ENCODE measurements at places on chromosomes 3 and 15.

DNA sequence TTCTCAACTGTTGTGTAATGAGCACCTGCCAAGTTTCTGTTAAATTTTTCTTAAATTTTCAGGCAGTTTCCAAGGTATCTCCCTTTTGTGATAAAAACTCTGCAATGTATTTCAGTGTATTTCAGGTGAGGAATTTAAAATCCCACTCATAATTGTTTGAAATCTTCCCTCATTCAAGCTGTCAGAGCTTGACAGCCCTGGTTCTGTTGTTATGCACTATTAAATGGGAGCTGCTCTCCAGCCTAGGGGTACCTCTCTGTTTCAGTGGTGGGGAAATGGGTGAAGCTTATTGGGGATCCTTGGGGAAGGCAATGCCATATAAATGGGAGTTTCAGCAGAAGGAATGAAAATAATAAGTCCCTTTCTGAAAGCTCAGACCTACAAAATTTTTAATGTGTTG lies 178.0 kb upstream of the TMCO5A start:
- DNase-seq: no peak

DNA sequence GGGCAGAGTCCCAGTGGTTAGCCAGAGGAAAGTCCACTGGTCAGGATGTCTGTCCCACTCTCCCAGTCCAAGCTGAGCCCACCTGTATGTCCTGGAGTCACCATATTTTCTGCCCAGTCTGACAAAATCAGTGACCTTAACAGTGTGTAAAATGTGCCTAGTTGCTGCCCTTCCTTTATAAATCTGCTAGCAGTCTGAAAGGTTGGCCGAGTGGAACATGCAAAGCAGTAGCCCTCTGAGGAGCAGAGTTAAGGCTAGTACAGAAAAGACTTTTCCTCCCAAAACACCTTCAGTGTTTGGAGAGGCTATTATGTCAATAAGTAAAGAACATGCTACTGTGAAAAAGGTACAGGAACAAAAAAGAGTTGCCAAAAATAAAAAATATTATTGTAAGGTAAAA lies 15.3 kb downstream of the TTC21A start:
- DNase-seq: no peak

- no peak for DNase-seq
Observed at GRCh38 chr15:90840157-90840855, 28.1 kb upstream of the FURIN start.

- DNase-seq: no peak
Observed at GRCh38 chr15:66581972-66582537, 16.3 kb upstream of the LCTL start.

- peak; percentile 90 for DNase-seq
Observed at GRCh38 chr3:166445865-166446264, 608.6 kb upstream of the BCHE start.

DNA sequence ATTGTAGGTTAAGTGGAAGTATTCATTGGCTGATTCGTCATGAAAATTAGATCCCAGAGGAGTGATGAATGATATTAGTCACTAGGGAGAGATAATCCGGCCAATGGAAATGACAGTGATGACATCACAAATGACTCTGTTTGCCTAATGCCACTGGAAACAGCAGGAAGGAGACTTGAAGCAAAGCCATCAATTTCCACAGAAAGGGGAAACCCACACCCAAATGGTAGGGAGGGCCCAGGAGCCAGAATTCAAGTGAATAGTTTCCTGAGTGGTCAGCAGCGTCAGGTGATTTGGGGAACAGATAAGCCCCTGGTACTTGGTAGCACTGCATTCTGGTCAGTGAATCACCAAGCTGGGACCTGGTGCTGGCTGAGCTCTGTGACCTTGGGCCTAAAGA lies 3.3 kb upstream of the ADAMTS9 start:
- DNase-seq: peak; percentile 6

DNA sequence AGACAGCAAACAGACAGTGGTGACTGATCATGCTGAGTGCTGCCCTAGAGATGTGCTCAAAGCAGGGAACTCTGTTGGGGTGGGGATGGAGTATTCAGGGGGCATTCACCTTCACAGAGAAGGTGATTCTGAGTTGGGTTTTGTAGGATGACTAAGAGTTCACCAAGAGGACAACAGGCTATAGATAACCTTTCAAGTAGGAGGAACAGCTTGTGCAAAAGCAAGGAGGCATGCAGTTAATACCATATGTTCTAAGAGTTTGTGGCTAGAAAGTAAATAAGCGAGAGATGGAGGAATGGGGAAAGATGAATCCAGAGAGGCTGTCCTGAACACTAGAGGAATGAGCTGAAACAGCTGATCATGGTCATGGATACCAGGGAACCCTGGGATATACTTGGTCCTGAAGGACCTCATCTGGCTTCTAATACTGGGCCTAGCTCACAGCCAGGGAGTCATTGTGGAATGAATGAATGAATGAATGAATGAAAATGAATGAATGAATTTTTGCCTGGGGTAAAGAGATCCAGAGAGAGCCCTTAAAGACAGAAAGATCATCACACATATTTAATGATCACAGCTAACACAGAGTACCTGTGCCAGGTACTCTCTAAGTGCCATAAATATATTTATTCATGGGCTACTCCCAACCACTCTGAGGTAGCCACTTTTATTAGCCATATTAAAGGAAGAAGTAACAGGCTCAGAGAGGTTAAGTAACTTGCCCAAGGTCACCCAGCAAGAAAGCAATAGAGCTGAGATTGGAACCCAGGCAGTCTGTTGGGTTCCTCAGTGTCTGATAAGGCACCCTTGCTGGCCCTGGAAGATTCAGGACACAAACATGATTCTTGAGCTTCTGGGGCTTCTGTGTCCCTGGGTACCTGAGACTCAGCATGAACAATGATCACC lies 22.0 kb downstream of the SMAD6 start:
- no peak for DNase-seq

DNA sequence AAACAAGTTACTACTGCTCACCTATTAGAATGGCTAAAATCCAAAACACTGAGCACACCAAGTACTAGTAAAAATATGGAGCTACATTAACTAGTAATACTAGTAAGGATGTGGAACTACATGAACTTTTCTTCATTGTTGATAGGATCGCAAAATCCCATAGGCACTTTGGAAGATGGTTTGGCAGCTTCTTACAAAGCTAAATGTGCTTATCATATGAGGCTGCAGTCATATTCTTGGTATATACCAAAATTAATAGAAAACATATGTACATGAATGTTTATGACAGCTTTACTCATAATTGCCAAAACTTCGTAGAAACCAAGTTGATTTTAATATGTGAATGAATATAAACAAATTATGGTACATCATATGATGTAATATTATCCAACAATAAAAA lies 366.8 kb upstream of the KCNMB2 start:
- no peak for DNase-seq

- DNase-seq: no peak
Observed at GRCh38 chr3:124560666-124561215, 169.5 kb upstream of the UMPS start.

DNA sequence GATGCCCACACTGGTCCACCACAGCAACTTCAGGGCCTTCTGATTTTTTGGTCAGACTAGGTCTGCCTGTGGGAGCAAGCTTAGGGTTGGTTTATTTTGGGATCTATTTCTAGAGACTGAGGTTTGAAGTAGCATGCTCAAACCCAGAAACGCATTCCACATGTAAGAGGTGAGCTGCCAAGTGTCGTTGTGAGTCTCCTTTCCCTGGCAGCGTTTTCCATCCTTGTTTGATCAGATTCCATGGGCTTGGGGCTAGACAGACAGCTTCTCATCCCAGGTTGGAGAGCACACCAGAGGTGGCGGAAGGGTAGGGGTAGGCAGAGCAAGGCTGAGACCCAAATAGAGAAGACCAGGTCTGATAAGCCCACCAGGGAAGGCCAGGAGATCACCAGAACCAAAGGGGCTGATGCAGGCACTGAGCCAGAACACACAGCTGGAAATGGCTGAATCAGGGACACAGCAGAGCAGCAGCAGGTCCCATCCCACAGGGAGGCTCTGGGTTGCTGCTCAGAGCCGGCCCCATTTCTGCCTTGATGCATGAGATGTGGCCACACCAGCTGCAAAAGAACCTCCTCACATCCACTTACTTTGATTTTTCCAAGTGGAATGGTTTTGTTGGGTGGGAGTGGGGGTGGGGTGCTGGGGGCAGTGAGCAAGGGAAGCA lies 186.8 kb downstream of the THSD4 start:
- DNase-seq: no peak

- DNase-seq: peak; percentile 98
Observed at GRCh38 chr15:59191855-59192237, 14.8 kb upstream of the LDHAL6B start.

DNA sequence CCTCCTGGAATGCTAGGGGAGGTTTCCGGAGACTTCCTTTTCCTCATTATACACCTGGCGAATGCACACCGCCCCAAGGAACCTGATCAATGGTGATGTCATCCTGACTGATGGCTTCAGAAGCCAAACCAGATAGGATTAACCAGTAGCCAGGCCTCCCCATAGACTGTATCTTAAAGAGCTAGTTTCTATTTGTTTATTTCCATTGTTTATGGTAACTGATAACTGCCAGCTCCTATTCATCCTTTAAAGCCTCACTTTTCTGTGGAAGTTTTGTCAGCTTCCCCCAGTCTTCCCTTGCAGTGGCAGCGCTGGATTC lies at the start of gene MKRN2OS:
Gene MKRN2OS, minus strand, starts transcription at position 27 of the 319 bp plus-strand sequence. CDS start 35 bp downstream, outside the sequence.
- DNase-seq: peak; percentile 95

DNA sequence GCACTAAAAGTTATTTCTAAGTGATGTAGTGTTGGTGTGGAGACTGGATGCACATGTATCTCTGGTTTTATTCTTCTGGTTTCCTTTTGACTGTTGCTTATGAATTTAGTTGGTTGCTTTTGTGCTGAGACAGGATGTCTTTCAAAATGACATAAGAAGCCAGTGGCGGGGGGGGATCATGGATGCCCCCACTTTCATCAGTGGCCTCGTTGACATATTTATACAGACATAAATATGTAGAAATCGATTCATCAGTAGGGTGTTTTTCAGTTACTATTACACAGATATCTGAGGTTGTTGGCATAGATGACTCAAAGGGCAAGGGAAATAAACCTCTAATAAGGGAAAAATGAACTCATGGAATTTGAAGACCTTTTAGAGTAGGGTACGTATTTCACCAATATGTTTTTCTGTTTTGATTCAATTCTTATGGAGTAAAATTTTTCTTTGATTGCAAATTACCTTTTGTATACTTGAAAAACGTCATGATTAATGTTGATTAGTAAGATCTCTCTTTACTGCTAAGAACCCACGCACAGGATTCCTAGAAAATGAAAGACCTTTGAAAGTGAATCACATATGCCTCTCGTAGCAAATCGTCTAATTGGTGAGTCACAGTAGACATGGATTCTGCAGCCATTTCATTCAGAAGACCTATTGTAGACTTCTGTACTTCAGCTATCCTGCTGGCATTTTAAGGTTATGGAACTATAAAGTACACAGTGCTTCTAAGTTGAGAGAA lies 97.4 kb upstream of the RBMS3 start:
- peak; percentile 86 for DNase-seq

DNA sequence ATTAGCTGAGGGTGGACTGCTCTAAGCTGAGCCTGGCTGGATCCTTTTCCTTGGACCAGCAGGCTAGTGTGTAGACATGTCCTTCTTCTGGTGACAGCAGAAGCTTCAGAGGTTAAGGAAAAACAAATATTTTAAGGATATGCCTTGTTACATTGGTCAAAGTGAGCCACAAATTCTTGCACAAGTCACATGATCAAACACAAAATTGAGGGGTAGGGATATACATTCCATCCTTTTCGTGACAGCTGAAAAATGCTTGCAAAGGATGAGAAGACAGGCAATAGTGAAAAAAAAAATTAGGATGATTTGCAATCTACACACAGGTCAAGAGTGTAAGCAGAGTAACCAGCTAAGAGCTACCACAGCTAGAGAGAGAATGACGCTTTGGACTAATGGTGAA lies 21.1 kb upstream of the OXTR start:
- DNase-seq: no peak

GRCh38 chr3:5296362-5296761 lies 108.9 kb downstream of the EDEM1 start:
- no peak for DNase-seq

GRCh38 chr3:151318313-151318712 lies 1.7 kb upstream of the GPR87 start:
- no peak for DNase-seq

DNA sequence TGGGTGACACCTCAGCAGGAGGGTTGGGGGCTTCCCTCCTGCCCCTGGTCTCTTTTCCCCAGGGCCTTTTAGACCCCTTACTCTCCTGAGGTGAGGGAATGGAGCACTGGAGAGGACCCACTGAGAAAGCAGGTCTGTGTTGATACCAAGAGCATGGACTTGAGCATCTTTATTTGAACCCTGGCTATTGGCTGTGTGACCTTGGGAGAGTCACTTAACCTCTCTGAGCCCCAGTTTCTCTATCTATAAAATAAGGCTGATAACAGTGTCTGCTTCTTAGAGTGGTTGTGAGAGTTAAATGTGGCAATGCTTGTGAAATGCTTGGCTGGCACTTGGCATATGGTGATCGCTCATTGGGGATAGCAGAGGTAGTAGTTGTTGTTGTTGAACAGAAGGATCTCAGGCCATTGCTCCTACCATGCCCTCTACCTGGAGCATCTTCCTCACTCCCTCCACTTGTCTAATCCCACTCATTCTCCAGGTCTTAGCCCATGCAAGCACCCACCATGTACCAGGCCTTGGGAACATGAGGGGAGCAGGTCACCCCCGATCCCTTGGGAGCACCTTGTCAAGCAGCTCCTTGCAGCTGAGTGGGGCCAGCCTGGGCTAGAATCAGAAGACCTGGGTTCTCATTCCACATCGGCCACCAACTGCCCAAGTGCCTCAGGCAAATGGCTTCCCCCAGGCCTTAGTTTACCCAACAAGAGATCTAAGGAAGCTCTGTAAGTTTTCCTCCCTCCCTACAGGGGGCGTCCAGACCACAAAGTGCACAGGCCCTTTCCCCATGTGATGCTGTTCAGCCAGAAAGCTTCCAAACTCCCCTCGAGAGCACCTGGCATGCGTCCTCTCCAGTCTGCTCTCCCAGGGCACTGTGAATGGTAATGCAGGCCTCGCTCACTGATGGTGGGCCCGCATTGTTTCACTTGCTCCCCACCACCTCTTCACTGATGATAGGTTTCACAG lies 96.7 kb downstream of the LSM3 start:
- DNase-seq: no peak

DNA sequence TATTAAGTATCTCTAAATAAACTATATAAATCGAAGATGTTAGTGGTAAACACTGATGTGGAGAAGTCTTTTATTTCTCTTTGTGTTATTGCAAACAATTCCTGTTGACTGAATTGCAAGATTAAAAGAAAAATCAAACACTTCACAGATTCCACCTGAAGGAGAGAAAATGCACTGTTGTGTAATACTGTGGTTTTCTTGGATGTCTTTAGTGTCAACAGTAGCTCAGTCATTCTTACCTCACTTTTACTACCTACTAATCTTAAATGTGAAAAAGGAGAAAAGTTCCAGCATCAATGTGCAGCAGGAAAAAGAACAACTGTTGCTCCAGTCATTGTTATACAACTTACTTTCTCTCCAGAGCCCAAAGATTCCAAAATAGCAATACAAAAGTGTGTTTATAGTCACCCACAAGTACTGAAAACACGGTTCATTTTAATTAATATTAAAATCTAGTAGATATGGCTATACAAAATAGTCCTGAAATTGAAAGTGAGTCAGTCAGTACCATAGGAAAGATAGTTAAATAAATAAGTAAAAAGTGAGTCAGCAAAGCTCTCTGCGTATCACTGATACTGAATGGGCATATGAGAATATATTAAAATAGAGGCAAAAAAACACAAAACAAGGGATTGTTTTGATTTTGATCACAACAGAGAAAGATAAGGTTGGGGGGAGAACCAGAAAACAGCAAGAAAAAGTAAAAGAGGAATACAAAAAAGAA lies 90.5 kb upstream of the CSPG5 start:
- DNase-seq: peak; percentile 59

GRCh38 chr3:178329936-178330335 lies 206.3 kb upstream of the KCNMB2 start:
- DNase-seq: no peak

GRCh38 chr3:45964139-45964538 lies 20.9 kb downstream of the CXCR6 start:
- DNase-seq: no peak

All from epithelial cell of esophagus (primary cell).